ENCODE measurements at places on chromosomes 3 and 15.

GRCh38 chr15:100722551-100723314 is 120.3 kb downstream of the ASB7 start:
- no peak for DNase-seq

DNA sequence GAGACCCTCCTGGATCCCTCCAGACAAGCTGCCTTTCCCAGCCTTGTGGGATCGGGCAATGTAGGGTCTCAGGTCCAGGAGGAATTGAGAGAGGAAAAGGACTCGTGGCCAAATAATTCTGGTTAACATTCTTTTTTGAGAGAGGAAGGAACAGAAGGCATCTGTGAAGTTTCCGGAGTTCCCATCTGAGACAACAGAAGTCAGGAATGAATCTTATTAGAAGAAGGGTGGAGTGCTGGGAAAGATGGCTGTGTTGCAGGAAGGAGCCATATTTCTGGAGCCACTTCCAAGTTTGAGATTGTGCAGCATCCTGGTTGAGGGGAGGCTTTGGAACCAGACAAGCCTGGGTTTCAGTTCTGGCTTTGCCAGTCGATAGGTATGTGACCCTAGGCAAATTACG is 9.4 kb downstream of the BOC start:
- no peak for DNase-seq

GRCh38 chr15:76150971-76151598 is 91.3 kb downstream of the TMEM266 start:
- DNase-seq = peak; percentile 88

GRCh38 chr3:66989241-66989640 is 8.9 kb upstream of the KBTBD8 start:
- no peak for DNase-seq

GRCh38 chr15:75639191-75639708 is 774 bp downstream of the IMP3 start:
- no peak for DNase-seq

DNA sequence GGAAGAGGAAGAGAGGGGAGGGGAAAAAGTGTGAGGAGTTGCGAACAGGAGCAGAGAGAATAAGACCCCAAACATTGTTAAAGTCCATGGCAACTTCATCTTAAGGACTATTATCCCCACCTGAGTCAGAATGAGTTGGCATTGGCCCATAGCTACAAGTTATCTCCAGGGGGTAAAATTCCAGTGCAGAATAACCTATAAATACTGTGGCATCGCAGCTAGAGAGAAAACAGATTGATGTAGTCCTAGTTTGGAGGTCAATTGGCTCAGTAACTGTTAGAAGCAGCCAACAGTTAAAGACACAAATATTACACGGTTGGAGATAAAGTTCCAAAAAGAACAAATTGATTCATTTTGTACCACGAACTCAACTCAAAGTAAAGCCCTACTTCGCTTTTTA is 313.9 kb upstream of the CCDC54 start:
- no peak for DNase-seq

GRCh38 chr3:131231710-131232389 is 149.7 kb upstream of the NUDT16 start:
- no peak for DNase-seq

- peak; percentile 7 for DNase-seq
Observed at GRCh38 chr3:97579365-97579764, 185.2 kb upstream of the ARL6 start.

GRCh38 chr3:155323063-155323666 is 29.7 kb upstream of the STRIT1 start:
- peak; percentile 64 for DNase-seq

- DNase-seq = no peak
Observed at GRCh38 chr3:4474683-4475490, 7.8 kb upstream of the SUMF1 start.

GRCh38 chr3:50236484-50237132 is 604 bp downstream of the GNAI2 start:
- DNase-seq = no peak

DNA sequence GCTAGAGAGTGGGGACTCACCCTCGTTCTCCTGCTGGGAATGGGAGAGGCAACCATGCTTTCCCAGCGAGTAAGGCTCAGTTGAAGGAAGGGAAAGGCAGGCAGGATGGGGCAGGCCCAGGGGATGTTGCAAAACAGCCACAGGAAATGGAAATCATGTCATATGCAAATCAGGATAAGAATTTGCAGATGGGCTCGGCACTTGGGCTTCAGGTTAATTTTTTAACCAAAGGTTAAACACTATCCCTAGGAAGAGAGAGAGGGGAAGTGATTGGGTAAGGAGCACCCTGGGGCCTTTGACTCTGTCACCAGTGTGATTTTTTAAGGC is 14.6 kb upstream of the PLA2G4E start:
- DNase-seq = no peak

DNA sequence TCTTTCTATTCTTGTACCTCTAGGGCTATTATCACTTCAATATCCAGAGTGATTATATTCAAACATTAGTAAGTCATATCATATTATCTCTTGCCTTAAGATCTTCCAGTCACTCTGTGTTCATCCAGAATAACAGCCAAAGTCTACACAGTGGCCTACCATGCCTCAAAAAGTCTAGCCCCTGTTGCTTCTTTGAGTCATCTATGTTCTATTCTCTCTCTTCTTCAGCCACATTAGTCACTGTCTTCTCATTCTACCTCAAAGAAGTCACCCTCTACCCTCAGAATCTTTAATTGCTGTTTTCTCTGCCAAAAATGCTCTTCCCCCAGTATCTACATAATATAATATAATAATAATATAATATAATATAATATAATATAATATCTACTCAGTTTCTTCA is 356.0 kb downstream of the NLGN1 start:
- no peak for DNase-seq

- DNase-seq = no peak
Observed at GRCh38 chr15:30023798-30024295, 58.9 kb upstream of the GOLGA8J start.

GRCh38 chr3:4739289-4740236 is 239.7 kb upstream of the BHLHE40 start:
- DNase-seq = no peak

Measured in HEK293T (cell line).